CD4-positive, alpha-beta T cell treated with Interleukin-15 for 4 hours (primary cell): ENCODE measurements at places on chromosomes 2 and 18.

DNA sequence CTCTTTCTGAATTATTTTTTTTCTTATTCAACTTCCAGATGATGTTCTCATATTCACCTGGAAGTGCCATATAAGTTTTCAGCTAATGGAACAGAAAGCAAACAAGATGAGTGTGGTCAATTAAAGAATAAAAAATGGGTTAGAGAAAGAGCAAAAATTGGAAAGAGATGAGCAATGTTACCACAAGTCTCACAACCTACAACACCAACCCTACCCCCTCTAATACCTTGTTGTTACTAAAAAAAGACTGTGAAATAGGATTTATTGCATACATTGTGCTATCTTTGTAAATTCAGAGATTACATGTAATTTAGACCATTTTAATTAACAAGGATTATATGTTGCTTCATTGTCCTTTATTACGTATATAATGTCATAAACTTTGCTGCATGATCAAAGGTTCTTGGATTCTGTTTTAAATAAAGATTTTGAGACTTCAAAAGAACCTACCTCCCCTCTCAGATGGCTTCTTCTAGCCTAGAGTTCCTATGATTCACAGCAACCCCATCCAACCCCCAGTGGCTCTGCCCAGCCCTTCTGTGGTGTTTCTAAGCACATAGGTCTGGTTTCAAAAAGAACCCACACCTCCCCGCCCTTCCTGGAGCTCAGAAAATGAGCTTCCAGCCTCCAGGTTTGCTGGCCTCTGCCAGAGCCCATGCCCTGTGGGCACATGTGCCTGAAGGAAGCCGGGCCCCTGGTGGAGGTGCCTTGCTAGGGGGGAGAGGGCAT, 24.7 kb downstream of the LGALSL start:
- DNase-seq, result no peak

DNA sequence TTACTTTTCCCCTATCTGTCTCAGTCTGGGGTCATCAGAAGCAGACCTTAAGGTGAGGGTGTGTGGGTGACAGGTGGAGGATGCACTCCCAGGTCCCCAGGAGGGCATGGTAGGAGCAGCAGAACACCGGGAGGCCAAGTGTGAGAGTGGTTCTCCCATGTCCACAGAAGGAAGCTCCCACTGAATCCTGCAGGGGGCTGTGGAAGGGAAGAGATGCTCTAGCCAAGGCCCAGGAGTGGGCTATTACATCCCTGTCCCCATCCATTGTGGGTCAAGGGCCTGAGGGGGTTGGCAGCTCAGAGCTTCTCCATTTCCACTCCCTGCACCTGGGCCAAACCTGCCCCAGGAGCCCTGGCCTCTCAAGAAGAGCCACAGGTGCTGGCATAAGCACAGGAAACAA, 86.4 kb upstream of the KCNE4 start:
- DNase-seq, result no peak

DNA sequence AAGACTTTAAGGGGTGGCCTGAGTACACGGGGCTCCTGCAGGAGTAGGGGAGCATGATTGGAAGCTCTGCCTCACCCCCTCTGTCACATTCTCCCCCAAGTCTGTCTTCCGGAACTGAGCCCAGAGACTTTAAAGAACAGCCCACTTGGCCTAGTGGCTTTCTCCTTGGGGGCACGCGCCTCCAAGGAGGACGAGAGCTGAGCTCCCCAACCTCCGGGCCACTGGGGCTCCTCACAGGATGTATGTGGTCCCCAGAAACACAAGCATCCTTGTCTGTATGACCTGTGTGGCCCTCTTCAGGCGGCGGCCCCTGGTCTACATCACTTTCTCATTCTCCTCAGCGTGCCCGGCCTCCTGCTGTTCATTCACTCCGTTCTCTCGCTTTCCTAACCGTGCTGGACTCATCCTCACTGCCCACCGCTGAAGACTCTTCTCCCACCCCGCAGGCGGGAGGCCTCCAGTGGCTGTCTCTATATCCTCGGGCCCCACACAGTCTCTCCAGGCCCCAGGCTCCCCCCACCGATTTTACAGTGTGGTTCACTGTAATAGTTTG, 23.7 kb downstream of the KCNF1 start:
- DNase-seq, result no peak

DNA sequence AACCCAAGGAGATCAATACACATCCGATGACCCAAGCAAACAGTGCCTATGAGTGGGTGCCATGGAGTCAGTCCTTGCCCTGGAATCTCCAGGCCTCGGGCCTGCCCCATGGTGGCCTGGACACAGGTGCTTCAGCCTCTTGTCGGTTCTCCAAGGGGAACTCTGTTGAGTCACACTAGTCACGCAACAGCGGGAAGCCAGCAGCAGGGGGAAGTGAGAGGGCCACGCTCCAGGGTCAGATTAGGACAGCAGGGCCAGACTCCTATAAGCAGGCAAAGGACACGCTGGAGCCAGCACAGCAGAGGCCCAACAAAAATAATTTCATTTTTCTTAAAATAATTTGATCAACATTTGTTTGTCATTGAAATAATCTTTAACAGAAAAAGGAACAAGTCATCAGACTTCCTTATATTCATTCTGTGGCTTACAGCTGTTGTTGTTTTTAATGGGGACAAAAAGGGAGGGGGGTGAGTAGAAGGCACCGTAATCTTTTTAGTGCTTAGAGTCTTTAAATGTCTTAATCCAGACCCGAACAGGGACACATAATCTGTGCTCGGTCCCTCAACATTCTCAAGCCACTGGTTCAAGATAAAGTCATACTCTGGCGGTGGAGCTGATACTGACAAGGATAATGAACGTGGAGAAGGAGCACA, 16.4 kb upstream of the ARMC9 start:
- no peak for DNase-seq

DNA sequence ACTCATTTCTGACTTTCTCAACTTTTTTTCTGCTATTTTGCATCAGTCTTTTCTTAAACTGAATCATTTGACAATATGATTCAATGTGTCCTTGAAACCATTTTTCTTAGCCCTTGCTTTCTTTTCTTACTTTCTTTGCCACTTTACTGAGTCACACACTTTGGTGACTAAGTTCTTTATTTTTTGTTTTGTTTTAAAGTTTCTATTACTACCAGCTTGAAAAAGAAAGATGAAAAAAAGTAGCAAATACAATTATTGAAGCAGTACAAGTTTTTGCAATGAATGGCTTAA, 116.5 kb downstream of the DOCK10 start:
- DNase-seq, result peak; percentile 66

DNA sequence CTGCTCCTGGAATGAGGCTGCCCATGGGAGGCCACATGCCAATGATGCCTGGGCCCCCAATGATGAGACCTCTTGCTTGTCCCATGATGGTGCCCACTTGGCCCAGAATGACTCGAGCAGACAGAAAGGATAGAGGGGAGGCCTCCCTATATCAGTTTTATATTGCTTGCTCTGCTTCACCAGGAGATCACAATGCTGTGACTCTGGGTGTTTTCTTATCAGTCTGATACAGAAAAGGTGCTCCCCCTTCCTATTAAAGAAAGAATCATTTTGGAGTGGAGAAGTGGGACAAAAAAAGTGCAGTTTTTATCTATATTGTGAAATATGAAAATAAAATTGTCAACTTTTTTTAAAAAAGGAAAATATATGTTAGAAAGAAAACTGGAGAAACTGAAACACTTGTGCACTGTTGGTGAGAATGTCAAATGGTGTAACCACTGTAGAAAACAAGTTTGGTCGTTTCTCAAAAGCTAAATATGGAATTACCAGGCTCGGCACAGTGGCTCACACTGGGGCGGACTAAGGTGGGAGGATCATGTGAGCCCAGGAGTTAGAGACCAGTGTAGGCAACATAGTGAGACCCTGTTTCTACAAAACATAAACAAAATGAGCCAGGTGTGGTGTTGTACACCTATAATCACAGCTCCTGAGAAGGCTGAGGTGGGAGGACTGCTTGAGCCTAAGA, 21.8 kb downstream of the LPIN2 start:
- DNase-seq, result no peak

DNA sequence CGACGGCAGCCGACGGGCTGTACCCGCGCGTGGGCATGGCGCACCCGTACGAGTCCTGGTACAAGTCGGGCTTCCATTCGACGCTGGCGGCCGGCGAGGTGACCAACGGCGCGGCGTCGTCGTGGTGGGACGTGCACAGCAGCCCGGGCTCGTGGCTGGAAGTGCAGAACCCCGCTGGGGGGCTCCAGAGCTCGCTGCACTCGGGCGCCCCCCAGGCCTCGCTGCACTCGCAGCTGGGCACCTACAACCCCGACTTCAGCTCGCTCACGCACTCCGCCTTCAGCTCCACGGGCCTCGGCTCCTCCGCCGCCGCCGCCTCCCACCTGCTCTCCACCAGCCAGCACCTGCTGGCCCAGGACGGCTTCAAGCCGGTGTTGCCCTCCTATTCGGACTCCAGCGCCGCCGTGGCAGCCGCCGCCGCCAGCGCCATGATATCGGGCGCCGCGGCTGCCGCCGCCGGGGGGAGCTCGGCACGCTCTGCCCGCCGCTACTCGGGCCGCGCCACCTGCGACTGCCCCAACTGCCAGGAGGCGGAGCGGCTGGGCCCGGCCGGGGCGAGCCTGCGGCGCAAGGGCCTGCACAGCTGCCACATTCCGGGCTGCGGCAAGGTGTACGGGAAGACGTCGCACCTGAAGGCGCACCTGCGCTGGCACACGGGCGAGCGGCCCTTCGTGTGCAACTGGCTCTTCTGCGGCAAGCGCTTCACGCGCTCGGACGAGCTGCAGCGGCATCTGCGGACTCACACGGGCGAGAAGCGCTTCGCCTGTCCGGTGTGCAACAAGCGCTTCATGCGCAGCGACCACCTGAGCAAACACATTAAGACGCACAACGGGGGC, 2.0 kb downstream of the SP9 start:
- DNase-seq, result peak; percentile 25

DNA sequence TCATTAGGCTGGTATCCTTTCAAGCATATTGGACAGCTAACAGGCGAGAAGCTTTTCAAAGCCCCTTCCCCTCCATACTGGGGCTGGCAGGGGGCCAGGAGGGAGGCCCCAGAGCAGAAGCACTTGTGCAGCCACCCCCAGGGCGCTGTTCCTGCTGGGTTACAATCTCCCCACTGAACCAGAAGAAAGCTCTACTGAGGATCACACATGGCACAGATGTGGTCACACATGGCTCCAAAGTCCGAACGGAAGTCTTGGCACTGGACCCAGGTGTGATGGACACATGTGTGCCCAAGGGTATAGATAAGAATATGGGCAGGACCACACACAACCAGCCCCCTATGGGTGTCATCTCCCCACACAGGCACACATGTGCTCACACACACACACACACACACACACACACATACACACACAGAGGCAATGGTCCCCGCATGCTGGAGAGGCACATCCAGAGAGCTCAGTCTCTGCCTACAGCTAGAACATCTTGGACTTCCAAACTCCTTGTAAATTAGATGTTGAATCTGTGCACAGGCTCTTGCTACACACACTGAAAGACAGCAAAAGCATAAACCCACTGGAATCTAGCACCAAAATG, 56.4 kb downstream of the TTC32 start:
- DNase-seq, result no peak

GRCh38 chr18:49562481-49563129, 748 bp downstream of the LIPG start:
- no peak for DNase-seq

DNA sequence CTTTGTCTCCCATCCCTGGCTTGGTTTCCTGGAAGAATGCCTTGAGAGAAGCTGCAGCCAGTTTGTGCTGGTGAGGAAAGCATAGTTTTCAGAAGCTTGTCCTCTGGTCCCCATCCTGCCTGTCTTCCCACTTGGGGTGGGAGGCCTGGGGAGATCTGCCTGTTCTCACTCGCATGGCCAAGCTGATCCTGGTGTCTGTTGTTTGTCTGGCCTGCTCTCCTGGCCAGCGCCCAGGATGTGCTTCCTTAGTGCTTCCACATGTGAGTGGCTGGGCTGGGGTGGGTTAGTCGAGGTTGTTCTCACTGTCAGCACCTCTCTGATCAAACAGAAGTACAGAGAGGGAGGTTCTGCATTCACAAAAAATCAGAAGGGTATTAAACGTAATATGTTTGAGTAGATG, 49.5 kb downstream of the PTPRM start:
- no peak for DNase-seq

GRCh38 chr2:67522148-67522547, 125.0 kb downstream of the ETAA1 start:
- DNase-seq, result no peak

DNA sequence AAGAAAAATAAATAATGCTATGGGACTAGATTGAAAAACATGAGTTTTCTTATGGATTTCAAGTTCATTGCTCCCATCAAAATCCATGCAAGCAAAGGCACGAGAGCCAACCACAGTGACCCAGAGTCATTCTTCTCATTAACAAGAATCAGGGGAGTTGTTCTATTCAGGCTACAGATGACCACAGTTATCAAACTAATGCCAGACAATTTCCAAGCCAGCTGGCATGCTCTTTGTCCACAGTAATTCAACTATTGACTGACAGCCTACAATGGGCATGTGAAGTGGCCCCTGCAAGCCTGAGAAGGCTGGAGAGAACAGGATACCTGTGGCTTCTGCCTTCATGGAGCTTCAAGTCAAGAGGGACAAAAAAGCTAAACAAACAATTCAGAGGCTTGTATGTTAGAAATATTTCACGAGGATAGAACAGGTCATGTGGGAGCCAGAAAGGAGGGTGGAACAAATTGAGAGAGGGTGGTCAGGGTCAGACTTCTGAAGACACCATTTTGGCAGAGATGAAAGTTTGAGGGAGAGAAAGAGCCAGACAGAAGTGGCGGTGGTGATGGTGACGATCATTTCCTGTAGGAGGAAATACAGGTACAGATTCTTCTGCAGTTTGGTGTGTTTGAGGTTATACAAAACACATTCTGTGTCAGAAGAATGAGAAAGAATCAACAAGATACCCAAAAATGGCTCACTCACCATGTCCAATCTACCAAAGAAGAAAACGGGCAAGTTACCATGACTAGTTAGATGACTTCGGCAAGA, 732.4 kb downstream of the RNF144A start:
- peak; percentile 23 for DNase-seq

DNA sequence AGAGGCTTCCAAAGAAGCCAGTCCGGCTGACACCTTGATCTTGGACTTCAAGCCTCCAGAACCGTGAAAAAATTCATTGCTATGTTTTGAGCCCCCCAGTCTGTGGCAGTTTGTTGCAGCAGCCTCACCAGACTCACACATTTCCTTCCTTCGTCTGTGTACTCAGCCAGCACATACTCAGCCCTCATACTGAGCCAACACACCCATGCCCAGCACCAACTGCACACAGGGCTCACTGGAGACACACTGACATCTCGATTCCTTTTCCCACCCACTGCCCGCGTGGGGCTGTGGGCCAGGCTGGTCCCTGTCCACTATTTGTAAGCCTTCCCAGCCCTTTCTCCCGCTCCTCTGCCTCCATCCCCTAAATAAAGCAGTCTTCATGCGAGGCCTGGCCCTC, 24.1 kb upstream of the NMUR1 start:
- no peak for DNase-seq

DNA sequence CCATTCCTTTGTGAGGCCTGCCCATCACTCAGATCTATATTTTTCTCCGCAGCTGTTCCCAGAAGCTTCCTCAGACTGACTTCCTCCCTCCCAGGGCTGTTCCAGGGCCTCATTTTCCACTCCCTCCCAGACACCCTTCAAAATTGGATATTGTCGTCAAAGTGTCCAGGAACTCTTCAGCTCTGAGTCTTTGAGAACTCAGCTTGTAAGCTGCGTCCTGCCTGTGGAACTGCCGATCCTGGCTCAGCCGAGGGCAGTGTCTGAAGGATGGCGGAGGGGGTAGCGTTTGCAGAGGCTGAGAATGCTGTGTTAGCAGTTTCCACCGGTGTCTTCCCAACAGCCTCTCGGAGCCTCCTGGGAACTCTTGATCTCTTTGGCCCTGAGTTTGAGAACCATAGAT, 27.1 kb downstream of the NCK2 start:
- DNase-seq, result no peak
